Omental fat pad (tissue), 4 donors: ENCODE measurements at places on chromosomes 12 and 14. TPM values are rescaled to one million over a fixed set of nuclear protein-coding genes. Genes with fewer than 3 reads are reported as not detected.

PTPN21 gene
- 9.1 TPM for total RNA-seq

NKX2-1 gene
- not detected for total RNA-seq

MTERF2 gene
- 9.7 TPM for total RNA-seq

MYH7 gene
- total RNA-seq = not detected

FLRT2 gene
- 71.4 TPM for total RNA-seq
